ENCODE measurements at places on chromosomes 2 and 18. TPM values are rescaled to one million over a fixed set of nuclear protein-coding genes. Genes with fewer than 3 reads are reported as not detected.

The HAAO gene
- total RNA-seq = 1.8 TPM

GRCh38 chr2:97957432-97958183 lies 38.1 kb downstream of the TMEM131 start:
- no peaks in the 10 kb centered on the region for H3K4me1 ChIP-seq
- H3K36me3 ChIP-seq = no peaks in the 10 kb centered on the region
- H3K27me3 ChIP-seq = no peaks in the 10 kb centered on the region
- H3K4me3 ChIP-seq = no peak overlapping the region
- no peak overlapping the region for H3K27ac ChIP-seq

The EXOC6B gene
- 18.0 TPM for total RNA-seq

The HOXD8 gene
- not detected for total RNA-seq

- no peak overlapping the region for H3K27ac ChIP-seq
- peaks cover 43% of the 10 kb centered on the region for H3K36me3 ChIP-seq
- DNase-seq = no peak
- H3K4me1 ChIP-seq = no peaks in the 10 kb centered on the region
- no peaks in the 10 kb centered on the region for H3K27me3 ChIP-seq
Measured at GRCh38 chr2:43948370-43948769, 47.4 kb downstream of the LRPPRC start.

DNA sequence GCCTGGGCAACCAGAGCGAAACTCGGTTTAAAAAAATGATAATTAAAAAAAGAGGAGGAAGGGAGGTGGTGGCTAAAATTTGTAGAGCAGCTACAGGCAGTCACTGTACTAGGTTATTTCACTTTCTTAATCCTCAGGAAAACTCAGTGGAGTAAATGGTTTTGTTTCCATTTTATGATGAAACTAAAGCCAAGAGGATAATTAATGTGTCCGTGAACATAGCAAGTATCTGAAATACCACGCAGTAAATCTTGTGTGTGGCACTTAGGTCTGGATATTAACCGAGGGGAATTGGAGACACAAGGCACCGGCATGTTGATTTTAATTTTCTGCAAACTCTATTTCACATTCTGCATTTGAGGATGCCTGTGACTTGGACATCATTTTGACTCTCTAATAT lies 14.5 kb downstream of the SH3BP4 start:
- H3K36me3 ChIP-seq = no peaks in the 10 kb centered on the region
- no peak overlapping the region for H3K27ac ChIP-seq
- no peaks in the 10 kb centered on the region for H3K27me3 ChIP-seq
- no peak for DNase-seq
- H3K4me1 ChIP-seq = no peaks in the 10 kb centered on the region
- no peak overlapping the region for H3K4me3 ChIP-seq

DNA sequence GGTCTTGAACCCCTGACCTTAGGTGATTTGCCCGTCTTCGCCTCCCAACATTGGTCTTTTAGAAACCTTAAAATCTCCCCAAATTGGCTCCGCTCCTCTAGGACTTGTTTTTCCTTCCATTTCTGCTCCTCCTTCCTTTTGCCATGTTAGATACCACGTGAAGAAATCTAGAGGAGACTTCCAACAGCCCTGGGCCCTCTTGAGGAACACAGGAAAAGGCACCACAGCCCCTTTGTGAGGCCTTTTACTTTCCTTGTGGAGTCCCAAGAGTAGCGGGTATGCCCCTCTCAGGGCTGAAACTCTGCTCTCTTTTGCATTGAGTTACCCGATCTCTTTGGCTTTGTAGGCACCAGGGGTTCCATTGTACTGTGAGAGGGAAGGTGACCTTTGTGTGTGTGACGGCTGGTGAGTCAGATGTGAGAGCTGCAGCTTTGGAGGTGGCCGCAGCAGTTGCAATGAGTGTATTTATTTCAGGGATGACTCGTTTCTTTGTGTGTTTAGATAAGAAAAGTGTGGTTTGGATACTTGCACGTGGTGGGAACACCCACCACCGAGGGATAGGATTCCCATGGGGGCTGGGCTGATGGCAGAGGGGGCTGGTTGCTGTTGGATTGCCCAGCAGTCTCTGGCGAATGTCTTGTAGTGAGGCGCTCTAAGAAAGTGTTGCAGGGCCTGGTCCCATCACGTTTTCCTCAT lies 218.4 kb upstream of the HS6ST1 start:
- no peak overlapping the region for H3K27ac ChIP-seq
- no peaks in the 10 kb centered on the region for H3K4me1 ChIP-seq
- DNase-seq = no peak
- H3K36me3 ChIP-seq = no peaks in the 10 kb centered on the region
- H3K27me3 ChIP-seq = no peaks in the 10 kb centered on the region

The KCNIP3 gene
- total RNA-seq = 1.0 TPM

DNA sequence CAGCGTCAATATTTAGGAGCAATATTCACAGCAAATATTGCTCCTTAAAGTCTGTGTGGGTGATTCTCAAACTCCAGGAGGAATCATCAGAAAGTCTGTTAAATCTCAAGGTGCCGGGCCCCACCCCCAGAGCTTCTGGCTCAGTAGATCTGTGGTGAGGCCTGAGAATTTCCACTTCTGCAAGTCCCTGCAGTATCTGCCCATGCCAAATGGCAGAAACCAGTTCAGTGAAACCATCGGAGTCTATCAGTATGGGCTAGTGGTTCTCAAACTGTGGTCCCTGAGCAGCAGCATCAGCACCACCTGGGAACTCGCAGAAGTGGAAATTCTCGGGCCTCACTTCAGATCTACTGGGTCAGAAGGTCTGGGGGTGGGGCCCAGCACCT lies 202.9 kb downstream of the SLC4A3 start:
- H3K27ac ChIP-seq = no peak overlapping the region
- no peak overlapping the region for H3K4me3 ChIP-seq
- DNase-seq = no peak
- no peaks in the 10 kb centered on the region for H3K36me3 ChIP-seq
- H3K4me1 ChIP-seq = no peaks in the 10 kb centered on the region
- no peaks in the 10 kb centered on the region for H3K27me3 ChIP-seq

DNA sequence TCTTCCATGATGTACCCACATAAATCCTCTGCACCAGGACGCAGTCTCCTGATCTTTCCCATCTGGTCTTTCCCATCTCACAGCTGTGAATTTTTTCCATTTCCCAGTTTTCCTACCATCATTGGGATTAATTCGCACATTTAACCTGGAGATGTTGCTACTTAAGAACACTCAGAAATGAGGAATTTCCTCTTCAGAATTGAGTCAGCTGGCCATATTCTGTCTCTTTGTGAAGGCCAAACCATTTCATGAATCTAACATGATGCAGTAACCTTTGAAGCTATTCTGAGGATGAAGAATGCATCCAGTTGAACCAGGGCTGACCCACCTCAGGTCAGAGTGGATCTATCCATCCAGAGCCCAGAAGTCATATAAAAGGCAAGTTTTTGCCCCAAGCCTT lies 326.8 kb downstream of the SETBP1 start:
- H3K27me3 ChIP-seq = no peaks in the 10 kb centered on the region
- no peak overlapping the region for H3K27ac ChIP-seq
- no peaks in the 10 kb centered on the region for H3K4me1 ChIP-seq
- no peaks in the 10 kb centered on the region for H3K36me3 ChIP-seq
- DNase-seq = no peak

DNA sequence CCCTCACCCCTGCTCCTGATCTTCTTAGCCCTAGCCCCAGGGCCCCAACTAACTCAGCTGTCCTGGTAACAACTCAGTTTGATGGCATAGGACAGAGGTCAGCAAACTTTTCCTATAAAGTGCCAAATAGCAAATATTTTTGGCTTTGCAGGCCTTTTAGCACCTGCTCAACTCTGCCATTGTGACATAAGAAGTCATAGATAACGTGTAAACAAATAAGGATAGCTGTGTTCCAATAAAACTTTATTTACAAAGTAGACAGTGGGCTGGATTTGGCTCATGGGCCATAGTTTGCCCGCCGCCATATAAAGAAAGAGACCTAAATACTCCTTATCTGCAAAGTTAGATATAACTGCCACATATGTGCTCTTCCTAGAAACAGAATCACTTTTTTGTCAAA lies 27.3 kb upstream of the TMEM87B start:
- no peak for DNase-seq
- no peak overlapping the region for H3K27ac ChIP-seq
- no peak overlapping the region for H3K4me3 ChIP-seq
